AG04450 (cell line): ENCODE measurements at places on chromosomes 5 and 9.

GRCh38 chr9:121826711-121827110, 175.3 kb downstream of the DAB2IP start:
- DNase-seq = no peak

GRCh38 chr9:112867275-112867991, 23.2 kb downstream of the SLC46A2 start:
- DNase-seq = peak; percentile 44

DNA sequence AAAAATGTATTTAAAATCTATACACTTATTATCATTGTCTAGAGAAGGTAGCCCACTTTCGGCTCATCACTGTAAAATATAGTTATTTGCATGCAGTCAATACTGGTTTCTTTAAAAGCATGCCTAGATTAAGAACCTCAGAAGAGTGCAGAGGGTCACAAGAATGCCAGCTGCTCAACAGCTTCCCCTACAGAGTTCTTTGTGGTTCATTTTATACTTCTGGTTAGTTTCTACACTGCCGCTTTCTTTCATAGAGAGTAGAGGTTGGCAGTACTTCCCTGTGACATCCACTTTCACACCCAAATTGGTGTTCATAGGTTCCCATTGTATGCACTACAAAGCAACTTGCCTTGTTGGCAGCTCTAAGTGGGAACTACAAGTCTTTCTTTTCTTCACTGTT, 137.3 kb downstream of the KIAA0825 start:
- DNase-seq = no peak

GRCh38 chr9:34254141-34254913, 74.7 kb downstream of the KIF24 start:
- DNase-seq = no peak

DNA sequence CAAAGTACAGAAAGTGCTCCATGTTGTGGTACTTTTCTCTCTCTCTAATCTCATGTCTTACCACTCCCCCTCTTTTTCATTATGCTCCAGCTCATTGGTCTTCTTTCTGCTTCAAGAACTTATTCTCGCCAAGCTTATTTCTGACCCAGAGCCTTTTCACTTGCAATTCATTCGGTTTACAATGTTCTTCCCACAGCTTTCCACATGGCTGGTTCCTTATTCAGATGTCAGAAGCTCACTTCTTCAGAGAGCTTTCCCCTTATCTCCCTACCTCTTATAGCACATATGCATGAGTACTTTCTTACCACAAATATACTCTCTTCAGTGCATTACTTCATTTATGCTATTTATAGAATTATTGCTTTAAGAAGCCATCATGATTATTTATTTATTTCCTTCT, 338.8 kb upstream of the ATP10B start:
- no peak for DNase-seq

GRCh38 chr5:33433303-33434240, 7.2 kb upstream of the TARS1 start:
- DNase-seq = no peak

- no peak for DNase-seq
Observed at GRCh38 chr5:1593903-1594356, 70.2 kb upstream of the LPCAT1 start.

GRCh38 chr9:77523891-77524290, 124.2 kb downstream of the GNA14 start:
- DNase-seq = no peak

DNA sequence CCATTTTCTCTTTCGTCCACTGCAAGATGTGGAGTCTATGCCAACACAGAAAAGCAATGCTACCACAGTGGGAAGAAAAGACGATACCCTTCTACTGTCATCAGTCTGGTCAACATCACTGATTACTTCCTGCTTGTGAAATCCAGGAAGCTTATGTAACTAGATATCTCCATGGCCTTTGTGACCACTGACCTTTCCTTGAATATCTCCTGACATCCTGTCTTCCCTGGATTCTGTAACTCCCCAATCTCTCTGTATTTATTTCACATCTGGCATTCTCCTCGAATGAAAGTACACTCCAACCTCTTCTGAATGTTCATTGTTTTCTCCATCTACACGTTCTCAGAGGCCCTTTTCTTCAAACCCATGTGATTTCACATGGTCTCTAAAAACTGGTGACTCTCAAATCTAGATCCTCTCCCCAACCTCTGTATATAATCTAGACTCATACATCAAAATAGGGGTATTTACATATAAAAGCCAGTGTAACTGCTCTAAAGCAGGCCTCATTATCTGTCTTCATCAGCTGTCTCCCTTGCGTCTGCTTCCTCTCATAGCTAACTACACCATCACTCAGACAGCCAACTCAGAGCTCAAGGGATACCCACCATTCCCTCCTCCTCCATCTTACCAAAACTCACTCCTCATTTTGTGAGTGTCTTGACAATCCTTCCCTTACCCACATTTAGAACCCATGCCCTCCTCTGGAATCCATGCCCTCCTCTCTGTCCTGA, 156.8 kb downstream of the SEMA5A start:
- no peak for DNase-seq

DNA sequence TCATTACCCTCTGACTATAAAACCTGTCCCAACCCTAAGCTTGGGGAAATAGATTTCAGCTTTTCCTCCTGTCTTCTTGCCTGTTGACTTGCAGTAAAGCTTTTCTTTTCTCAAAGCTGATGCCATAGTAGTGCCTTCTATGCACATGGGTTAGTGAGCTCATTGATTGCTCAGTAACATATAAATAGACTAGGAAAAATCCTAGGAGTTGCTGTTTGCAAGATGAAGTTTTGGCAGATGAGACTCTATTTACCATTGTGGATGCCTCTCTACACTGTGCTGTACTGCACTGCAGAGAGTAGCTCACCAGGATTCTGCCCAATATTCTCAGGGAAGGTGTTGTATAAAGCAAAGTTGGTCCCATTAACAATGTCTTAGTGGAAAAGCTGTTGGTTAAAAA, 262.7 kb upstream of the CD180 start:
- DNase-seq = no peak

- no peak for DNase-seq
Observed at GRCh38 chr9:104302775-104303174, 201.3 kb upstream of the OR13F1 start.

DNA sequence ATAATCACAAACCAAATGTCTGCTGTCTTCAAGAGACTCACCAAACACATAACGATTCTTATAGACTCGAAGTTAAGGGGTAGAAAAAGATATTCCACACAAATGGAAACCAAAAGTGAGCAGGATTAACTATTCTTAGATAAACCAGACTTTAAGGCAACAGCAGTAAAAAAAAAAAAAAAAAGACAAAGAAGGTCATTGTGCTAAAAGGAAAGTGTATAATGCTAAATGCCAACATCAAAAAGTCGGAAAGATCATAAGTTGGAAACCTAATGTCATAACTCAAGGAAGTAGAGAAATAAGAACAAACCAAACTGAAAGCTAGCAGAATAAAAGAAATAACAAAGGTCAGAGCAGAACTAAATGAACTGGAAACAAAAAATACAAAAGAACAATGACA, 714.6 kb downstream of the SEMA5A start:
- DNase-seq = no peak

- no peak for DNase-seq
Observed at GRCh38 chr5:132471151-132471907, 19.2 kb downstream of the IRF1 start.

- DNase-seq = no peak
Observed at GRCh38 chr5:165134155-165134554, 1628.7 kb downstream of the MAT2B start.

DNA sequence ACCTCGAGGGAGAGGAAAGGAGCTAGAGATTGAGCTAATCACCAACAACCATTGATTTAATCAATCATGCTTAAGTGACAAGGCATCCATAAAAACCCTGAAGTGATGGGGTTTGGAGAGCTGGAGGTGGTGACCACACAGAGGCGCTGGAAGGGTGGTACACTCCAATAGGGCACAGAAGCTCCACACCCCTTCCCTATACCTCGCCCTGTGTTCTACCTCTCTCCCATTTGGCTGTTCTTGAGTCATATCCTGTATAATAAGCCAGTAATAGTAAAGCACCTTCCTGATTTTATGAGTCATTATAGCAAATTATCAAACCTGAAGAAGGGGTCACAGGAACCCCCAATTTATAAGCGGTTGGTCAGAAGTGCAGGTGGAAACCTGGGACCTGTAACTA, 18.3 kb downstream of the ACTL7B start:
- DNase-seq = no peak

GRCh38 chr5:57684299-57684702, 201.7 kb upstream of the ACTBL2 start:
- DNase-seq = no peak

DNA sequence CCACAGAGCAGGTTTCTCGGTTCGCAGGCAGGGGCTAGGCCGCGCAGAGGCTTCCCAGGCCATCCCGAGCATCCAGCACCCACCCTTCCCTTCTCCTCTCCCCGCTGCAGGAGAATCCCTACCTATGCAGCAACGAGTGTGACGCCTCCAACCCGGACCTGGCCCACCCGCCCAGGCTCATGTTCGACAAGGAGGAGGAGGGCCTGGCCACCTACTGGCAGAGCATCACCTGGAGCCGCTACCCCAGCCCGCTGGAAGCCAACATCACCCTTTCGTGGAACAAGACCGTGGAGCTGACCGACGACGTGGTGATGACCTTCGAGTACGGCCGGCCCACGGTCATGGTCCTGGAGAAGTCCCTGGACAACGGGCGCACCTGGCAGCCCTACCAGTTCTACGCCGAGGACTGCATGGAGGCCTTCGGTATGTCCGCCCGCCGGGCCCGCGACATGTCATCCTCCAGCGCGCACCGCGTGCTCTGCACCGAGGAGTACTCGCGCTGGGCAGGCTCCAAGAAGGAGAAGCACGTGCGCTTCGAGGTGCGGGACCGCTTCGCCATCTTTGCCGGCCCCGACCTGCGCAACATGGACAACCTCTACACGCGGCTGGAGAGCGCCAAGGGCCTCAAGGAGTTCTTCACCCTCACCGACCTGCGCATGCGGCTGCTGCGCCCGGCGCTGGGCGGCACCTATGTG, 36.1 kb downstream of the NTNG2 start:
- DNase-seq = no peak

DNA sequence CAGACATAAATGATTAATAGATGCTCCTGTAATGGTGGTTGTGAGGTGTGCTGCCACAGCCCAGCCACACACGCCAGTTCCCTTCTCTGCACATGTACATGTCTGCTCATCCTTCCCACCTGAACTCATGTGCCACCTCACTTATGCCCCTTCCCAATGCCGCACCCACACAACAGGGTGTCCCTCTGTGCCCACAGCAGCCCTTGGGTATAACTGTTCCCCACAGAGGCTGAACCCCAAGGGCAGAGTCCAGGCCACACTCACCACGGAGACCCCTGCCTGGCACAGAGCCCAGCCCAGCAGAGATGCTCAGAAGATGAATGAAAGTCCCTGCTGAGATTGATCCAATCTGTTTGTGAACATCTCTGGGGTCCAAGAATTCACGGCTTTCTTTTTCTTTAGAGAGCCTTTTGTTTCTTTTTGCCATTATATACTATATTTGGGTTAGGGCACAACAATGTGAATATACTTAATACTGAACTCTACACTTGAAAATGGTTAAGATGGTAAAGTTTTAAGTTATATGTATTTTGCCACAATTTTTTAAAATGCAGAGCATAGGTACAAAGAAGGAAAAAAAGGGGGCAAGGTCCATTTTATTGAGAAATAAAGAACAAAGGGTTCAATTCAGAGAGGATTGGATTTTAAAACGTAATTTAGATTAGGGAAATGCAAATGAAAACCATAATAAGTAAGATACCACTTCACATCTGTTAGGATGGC, 29.6 kb downstream of the IRF1 start:
- no peak for DNase-seq

GRCh38 chr5:159010661-159011442, 88.9 kb downstream of the EBF1 start:
- no peak for DNase-seq

GRCh38 chr9:121326130-121326838, 43.8 kb downstream of the STOM start:
- no peak for DNase-seq

DNA sequence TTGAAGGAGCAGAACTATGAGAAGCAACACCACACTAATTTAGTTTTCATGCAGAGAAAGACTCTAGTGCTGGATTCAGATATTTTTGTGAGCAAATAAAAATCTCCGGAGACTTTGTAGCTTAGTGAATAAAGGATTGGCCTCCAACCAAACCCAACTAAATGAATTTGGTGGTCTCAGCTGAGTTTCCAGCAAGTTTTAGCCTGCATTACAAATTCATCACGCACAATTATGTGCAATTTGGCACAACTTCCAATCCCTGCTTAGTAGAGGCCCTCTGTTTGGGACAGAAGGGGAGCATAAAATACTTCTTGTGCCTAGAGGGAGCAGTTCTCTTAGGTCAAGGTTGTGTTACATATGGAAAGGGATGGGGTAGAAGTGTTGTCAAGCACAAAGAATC, 112.3 kb upstream of the ADAMTSL1 start:
- DNase-seq = no peak

GRCh38 chr5:30871196-30871595, 322.3 kb upstream of the CDH6 start:
- DNase-seq = no peak

- DNase-seq = no peak
Observed at GRCh38 chr5:72273547-72273946, 46.5 kb downstream of the MRPS27 start.

DNA sequence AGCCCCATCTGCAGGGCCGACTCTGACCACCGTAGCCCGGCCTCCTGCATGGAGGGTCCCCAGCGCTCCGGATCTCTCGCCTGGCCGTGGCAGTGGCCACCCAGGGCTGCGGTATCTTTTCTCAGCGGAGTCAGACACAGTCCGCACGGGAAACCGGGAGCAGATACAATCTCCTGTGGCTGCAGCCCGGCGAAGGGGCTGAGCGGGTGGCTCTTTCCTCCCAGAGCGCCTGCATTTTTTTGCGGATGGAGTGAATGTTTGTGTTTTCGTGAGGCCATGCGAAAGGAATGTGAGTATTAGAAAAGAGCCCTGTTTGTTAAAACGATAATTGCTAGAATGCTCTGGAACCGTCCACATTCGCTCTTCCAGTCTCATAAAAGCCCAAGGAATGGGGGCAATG, 53.4 kb upstream of the PTCH1 start:
- peak; percentile 4 for DNase-seq

DNA sequence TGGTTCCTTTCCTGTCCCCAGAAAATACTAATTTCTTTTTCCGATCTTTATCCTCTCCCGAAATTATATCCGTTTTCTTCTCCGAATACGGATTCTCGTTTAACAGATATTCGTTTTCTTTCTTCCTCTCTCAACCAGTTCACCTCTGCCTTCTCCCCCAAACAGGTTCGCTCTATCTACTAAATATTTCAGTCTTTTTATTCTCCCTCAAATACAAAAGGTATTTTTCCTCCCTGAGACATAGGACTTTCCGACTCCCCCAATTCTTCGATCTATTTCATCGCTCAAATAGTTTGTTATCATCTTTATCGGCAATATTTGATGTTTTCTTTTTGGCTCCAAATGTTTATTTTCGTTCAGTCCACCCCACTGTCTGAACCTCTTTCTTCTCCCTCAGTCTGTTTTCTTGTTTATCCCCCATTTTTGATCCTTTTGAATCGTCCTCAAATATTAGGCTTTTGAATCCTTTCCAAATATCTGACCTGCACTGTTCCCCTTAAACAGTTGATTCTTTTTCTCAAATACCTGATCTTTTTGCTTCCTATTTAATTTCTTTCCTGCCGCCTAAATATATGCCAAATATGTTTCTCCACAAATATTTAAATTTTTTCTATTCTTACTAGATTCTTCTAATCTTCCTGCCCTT, 4.4 kb downstream of the PITX1 start:
- DNase-seq = no peak
